ENCODE measurements at places on chromosomes 2 and 18.

DNA sequence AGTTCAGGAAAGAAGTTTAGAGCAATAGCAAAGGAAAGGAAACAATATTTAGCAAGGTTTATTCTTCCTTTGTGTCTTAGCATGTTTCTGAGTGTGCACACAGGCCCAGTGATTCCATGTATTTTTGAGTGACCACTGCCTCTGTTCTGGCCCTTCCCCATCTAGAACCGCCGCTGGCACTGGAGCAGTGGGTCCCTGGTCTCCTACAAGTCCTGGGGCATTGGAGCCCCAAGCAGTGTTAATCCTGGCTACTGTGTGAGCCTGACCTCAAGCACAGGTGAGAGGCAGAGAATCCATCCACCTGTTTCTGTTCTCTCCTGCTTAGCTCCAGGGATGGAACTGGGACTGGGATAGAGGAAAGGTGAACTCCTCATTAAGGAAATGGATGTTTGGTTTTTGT is 2.4 kb downstream of the REG1A start:
- no peak for DNase-seq

GRCh38 chr2:85684380-85684779 is 9.8 kb upstream of the GNLY start:
- DNase-seq: no peak

- DNase-seq: no peak
These were observed 3.1 kb upstream of the TMEM185B start for GRCh38 chr2:120226316-120226715.

DNA sequence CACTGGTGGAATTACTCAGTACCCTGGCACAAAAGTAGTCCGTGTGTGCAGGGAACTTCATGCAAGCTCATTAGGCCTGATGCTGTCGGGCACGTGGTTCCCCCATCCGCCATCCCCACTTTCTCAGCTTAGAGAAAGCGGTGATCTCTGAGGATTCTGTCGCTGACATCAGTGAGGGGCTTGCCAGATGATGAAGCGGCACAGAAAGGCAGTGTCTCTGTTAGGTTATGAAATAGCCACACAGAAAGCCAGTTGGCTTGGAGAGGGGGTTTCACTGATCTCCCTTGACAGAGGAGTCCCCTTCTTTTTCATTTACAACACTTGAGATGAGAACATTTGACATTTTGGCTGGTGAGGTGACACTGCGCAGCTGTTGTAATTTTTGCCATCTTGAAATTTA is 179.7 kb downstream of the FAM210A start:
- DNase-seq: no peak

DNA sequence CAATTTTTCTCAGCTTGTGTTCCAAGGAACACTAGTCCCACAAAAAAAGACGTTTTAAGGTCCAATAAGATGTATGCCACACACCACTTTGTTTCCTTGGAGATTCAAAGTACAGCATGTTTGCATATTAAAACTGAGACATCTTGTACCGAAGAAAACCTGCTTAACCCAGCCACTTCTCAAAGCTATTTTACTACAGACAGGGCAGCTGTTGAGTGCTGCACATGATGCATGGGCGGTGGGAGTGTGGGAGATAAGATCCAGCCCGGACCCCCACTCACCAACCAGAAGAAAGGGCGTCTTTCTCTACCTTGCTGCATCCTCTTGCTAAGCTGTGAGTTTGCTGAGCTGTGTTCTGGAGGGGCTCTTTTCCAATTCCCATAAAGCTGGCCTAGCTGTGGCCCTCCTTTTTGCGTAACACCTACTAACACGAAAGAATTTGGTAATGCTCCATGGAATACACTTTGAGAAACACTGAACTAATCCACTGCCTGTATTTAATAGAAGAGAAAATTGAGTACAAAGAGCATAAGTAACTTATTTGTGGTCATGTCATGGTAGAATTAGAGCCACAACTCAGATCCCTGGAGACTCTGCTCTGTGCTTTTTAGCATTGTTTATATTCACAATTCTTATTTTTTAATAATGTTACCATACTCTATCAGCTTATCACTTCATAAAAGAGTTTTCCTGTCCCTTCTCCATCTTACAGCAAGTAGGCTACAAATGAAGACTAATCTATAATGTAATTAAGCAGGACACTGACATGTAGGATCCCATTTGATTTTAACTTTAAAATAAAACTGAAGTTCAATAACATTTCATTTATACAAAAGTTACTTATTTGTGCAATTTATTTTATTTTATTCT is 90.0 kb downstream of the PLEKHM3 start:
- DNase-seq: no peak

DNA sequence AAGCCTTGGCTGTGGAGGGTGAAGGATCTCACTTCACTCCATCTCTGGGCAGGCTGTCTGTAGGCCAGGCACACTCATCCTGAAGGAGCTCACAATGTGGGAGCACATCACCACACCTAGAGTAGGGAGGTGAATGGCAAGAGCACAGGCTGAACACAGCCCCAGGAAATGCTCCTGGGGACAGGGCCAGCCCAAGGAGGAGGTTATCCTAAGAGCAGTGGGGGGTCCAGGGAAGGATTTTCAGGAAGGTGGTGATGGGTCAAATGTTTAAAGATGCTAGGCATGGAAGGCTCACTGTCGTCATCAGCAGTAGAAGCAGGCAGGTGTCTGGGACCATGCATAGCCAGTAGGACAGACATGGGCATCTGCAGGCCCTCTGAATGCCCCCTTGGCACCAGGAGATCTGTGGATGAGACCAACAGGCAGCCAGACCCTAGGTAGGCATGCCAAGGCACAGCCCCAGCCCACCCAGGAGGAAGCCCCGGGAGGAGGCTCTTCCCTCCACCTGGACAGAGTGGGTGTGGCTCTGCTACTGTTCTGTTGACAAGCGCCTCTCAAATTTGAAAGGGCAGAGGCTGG is 91.7 kb upstream of the RAB6C start:
- DNase-seq: no peak

GRCh38 chr2:105398336-105399206 is at the start of gene FHL2:
Gene FHL2 (minus strand): TSS chr2:105399051. CDS start chr2:105386516, 12,535 bp downstream.
- peak; percentile 77 for DNase-seq

GRCh38 chr2:61946666-61947065 is 41.2 kb downstream of the COMMD1 start:
- peak; percentile 10 for DNase-seq

GRCh38 chr2:190435031-190435670 is 27.0 kb downstream of the MFSD6 start:
- DNase-seq: no peak

DNA sequence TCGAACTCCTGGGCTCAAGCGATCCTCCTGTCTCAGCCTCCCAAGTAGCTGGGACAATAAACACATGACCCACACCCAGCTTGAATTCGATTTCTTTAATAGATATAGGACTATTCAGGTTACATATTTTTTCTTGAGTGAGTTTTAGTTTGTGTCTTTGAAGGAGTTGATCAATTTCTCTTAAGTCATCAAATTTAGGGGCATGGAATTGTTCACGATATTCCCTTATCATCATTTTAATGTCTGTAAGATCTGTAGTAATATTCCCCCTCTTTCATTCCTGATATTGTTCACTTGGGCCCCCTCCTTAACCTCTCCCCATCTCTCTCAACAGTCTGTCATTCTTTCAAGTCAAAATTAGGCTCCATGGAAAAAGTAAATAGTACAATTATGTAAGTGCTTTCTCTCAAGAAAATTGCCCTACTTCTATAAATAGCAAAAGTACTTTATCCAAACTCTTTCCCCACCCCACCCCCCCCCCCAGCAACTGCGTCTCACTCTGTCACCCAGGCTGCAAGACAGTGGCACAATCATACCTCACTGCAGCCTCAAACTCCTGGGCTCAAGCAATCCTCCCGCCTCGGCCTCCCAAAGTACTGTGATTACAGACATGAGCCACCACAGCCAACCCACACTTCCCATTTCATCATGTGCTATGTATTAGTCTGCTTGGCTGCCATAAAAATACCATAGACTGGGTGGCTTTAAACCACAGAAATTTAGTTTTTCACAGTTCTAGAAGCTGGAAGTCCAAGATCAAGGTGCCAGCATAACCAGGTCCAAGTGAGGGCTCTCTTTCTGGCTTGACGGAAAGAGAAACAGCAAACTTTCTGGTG is 20.1 kb downstream of the WDR33 start:
- DNase-seq: no peak

DNA sequence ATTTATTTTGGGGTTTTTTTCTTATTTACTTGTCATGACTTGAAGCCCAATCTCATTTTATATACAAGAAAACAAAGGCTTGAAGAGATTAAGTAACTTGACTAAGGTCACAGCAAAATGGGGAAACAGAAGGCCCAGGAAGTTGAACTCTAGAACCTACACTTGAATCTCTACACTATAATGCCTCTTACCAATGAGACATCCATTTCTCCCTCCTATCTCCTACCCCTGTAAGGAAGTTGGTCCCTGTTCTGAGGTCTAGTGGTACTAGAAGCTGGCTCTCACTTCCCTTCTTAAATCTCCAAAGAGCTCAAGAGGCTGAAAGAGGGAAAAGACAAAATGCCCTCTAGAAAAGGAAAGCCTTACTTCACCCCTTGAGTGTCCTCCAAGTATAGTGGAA is 25.5 kb upstream of the IHH start:
- no peak for DNase-seq

GRCh38 chr2:208781166-208781565 is 374.6 kb downstream of the PTH2R start:
- DNase-seq: no peak

DNA sequence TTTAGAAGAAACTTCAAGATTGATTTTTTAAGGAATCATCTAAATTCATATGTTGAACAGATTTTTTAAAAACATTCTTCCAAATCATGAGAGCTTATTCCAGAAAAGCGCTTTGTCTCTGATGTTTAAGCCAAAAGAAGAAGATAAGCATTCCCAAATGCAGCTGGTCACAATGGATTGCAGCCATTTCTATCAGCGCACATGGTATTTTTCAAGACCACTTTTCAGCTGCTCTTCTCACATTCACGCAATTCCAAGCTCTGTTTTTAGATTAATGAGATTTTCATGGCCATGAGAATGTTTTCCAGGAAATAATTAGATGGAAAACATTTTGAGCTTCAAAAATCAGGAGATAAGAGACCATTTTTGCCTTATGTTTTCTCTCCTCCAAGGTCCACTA is 8.7 kb downstream of the OSBPL1A start:
- no peak for DNase-seq

DNA sequence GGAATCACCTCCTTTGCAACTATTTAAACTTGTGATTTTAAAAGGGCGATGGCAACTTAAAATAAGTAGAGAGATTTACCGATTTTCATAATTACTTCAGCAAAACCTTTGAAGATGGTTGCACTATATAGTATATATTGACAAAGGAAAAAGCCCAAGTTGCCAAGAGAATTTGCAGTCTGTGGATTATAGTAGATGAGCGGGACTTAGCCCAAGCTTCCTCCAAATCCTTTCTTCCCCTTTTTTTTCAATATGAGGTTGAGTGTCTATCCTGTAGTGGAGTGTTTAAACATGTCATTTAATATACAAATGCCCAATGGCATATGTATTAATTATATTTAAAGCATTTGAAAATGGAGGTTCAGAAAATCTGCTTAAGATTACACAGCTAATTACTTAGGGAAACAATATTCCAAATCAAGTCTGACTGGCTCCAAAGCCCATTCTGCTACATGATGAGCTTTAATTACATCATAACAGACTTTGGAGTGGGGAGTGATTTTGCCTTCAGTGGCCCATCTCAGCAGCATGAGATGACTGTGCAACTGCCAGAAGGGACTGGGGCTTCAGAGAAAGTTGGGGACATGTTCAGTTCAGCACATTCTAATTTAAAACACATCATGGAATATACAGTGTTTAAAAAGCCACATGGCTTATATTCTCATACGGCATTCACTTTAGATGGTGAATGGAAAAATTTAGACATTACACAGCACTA is 73.2 kb downstream of the COL3A1 start:
- no peak for DNase-seq

GRCh38 chr2:15814403-15814802 is 125.9 kb upstream of the MYCN start:
- DNase-seq: no peak

GRCh38 chr2:32772638-32773447 is 145.0 kb downstream of the TTC27 start:
- peak; percentile 75 for DNase-seq

- no peak for DNase-seq
These were observed 11.4 kb downstream of the SH2D6 start for GRCh38 chr2:85429924-85430289.

- DNase-seq: no peak
These were observed 53.8 kb downstream of the USP34 start for GRCh38 chr2:61416871-61417645.

- DNase-seq: no peak
These were observed 291.8 kb upstream of the SESTD1 start for GRCh38 chr2:179556425-179556824.
